Muscle of arm (tissue), 14 donors: ENCODE measurements at places on chromosomes 16 and 17.

DNA sequence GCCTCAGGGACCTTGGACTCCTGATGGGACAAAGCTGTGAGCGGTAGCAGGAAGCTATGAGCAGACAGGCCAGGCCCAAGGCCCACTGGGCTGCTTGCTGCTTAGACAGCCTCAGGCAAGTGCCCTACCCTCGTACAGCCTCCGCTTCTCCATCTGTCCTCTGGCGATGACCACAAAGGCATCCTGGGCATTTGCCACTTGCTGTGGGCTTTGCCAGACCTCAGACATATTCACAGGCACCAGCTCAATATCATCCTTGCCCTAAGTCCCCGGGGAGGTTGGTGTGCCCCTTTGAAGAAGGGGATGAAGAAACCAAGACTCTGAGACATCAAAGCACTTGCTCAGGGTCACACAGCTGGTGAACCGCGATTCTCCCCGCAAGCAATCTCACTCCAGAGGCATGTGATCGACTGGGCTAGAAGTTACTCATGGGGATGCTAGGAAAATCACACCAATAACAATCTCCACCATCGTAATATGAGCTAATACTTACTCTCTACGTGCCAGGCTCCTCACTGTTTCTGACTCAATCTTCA, 21.7 kb downstream of the PPL start:
- DNase-seq = no peak

DNA sequence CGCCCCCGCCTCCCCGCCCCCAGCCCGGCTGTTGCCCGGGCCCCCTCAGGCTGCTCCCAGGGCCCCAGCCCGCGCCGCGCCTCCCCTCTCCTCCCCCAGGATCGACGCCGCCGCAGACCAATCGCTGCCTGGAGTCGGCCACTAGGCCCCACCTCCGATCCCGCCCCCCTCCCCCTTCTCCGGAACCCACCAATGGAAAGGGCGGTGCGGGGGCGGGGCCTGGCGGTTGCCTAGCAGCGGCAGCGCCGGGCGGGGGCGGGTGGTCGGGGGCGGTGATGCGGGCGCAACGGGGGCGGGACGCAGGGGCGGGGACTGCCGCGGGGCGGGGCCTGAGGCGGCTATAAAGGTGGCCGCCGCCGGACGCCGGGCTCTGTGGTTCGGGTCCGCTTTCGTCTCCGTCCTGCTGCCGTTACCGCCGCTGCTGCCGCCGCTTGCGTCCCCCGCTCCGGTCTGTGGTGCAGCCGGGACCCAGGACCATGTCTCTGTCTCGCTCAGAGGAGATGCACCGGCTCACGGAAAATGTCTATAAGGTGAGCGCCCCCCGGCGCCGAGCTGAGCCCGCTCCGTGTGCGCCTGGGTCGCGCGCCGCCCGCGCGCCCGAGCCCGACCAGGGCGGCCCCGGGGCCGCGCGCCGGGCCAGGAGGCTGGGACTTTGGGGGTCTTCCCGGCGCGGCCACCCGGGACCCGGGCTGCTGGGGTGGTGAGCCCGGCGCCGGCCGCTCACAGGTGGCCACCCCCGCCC, at the start of gene BAIAP2:
Gene BAIAP2 (plus strand): TSS at position 373 of the 742 bp plus-strand sequence. CDS start 104 bp downstream, at position 477.
- peak; percentile 95 for DNase-seq

GRCh38 chr16:2250652-2251295, 613 bp downstream of the ECI1 start:
- no peak for DNase-seq

GRCh38 chr17:77312061-77312701, 171.4 kb downstream of the SEC14L1 start:
- DNase-seq = no peak

- no peak for DNase-seq
Observed at GRCh38 chr17:57447357-57447989, 191.2 kb downstream of the MSI2 start.

- DNase-seq = no peak
Observed at GRCh38 chr17:2825253-2825970, 29.2 kb downstream of the RAP1GAP2 start.

GRCh38 chr17:79038545-79039135, 14.7 kb downstream of the C1QTNF1 start:
- DNase-seq = no peak

DNA sequence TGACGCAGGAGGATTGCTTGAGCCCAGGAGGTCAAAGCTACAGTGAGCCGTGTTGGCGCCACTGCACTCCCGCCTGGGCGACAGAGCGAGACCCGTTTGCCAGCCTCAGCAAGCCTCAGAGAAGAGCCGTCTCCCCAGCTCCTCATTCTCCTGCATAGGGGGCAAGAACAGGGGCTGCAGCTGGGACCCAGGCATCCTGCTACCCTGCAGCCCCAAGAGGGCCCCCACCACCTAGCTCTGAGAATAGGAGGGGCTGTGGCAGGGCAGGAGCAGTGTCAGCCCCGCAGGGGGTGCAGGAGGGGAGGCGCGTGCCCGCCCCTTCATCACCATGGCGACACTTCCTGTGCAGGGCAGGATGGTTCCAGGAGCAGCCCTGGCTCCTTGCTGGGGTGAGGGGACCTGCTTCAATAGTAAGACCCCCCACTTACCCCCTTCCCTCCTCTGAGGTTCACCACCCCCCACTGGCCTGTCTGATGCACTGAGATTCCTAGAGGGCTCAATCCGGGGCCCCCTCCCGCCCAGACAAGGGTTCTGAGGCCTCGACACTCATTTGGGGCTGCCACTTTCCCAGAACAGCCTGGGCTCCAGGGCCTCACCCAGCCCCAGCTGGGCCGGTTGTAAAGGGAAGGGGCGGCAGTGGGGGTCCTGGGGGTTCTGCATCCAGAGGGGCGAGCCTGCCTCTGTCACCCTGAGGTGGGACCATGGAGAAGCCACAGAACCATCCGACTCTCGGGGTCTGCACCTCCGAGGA, 20.2 kb downstream of the VASN start:
- DNase-seq = no peak

- DNase-seq = no peak
Observed at GRCh38 chr16:52786091-52786490, 239.1 kb upstream of the TOX3 start.

DNA sequence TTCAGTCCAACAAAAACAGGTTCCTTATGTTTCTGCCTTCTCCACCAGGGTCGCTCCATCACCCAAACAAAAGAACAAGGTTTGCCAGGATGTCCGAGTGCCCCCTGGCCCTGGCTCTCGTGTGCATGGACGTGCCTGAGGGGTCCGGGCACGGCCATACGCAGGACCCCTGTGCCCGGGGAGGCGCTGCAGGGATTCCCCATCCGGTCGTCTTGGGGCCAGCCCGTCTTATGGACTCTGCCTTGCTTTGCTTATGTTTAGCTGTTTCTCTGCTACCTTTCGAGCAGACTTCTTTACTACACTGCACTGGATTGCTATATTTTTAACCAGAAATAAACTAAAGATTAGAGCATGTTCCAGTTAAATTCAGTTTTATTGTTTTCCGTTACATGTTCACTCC, 68.0 kb downstream of the KLHDC4 start:
- no peak for DNase-seq

DNA sequence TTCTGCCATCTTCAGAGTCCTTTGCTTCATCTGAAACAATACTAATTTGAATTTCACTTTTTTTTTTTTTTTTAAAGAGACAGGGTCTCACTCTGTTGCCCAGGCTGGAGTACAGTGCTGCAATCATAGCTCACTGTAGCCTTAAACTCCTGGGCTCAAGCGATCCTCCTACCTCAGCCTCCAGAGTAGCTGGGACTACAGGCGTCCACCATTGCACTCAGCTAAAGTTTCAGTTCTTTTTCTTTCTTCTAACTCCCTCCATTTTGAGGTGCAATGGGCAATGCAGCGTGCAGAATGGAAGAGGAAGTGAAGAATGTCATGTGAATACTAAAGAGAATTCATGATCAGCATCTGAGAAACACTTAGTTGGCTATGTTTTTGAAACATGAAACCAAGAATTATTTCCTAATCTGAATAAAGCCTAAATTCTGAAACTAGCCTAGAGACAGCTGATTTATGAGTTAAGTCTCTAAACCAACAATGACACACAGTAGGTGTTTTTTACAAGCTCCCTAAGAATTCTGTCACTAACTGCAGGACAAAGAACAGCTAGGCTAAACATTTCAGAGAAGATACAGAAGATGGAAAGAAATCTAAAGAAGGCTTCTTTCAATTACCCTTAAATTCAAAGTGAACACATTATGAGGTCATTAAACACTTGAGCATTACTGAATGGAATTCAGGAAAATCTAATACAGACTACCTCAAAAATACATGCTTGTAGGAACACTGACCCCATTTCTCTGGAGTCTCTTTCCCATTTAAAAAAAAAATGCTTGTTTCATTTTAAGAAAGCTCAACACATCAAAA, 21.0 kb downstream of the SNN start:
- no peak for DNase-seq

DNA sequence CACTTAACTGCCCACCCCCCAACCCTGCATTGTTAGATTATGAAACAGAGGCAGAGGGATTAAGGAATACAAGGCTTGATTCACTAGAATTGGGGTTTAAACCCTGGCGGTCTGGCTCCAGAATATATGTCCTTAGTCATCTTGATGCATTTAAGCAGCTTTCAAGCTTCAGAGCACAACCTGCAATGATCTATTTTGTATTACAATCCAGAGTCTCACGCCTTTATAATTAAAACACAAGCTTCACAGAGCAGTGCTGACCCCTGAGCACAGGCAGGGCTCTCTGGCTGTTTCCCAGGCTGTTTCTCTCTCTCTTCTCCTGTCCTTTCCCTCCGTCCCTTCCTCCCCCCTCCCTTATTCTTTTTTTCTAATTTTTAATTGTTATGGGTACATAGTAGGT, 209.1 kb downstream of the SPECC1 start:
- no peak for DNase-seq
